MCF 10A (cell line): ENCODE measurements at places on chromosomes 6 and 20. TPM values are rescaled to one million over a fixed set of nuclear protein-coding genes. Genes with fewer than 3 reads are reported as not detected.

Gene ACTR5
- 6.0 and 6.9 TPM in 2 replicates for total RNA-seq

Gene FILIP1
- total RNA-seq: 0.14 and 0.32 TPM in 2 replicates

DNA sequence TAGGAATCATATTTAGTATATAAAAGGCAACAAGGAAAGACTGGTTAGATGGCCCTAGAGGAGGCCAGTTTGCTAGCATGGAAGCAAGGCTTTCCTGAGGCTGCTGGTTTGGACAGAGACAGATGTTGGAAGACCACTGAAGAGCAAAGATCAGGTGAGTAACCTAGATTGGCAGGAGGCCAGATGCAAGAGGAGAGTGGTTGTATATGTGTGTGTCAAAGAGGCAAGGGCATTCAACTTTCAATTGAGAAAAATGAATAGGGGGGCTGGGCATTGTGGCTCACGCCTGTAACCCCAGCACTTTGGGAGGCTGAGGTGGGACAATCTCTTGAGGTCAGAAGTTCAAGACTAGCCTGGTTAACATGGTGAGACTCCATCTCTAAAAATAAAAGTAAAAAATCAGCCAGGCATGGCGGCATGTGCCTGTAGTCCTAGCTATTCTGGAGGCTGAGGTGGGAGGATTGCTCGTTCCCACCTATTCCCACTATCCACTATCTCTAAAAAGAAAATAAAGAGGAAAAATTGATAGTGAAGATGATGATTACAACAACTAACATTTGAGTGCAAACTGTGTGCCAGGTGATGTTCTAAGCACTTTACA is 79.8 kb downstream of the PRDM1 start:
- DNase-seq: peak; percentile 51

DNA sequence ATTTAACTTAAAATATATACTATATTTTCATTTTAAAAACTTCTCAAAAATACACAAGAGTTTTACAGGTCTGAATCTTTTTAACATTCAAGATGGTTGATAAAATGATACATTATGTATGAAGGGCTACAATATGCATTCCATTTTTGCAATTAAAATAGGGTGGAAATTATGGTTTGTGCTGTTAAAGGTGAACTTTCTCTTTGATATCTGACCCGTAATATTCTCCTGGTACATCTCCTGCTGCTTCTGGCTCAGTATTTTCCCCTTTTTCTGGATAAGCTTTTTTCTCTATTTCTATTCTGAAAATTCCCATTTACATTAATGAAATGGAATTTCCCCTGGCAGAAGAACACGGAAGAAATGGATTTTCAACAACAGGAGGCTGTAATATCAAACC is 27.4 kb upstream of the LCA5 start:
- DNase-seq: no peak

Gene TAF11
- total RNA-seq: 16.5 and 22.2 TPM in 2 replicates
